ENCODE measurements at places on chromosomes 5 and 9. TPM values are rescaled to one million over a fixed set of nuclear protein-coding genes. Genes with fewer than 3 reads are reported as not detected.

GRCh38 chr5:149143470-149143869, 2.2 kb downstream of the ABLIM3 start:
- DNase-seq = no peak
- no peaks in the 10 kb centered on the region for H3K27me3 ChIP-seq
- H3K36me3 ChIP-seq = no peaks in the 10 kb centered on the region
- peaks cover 30% of the 10 kb centered on the region for H3K4me1 ChIP-seq
- H3K27ac ChIP-seq = peak overlapping the region; percentile 82

DNA sequence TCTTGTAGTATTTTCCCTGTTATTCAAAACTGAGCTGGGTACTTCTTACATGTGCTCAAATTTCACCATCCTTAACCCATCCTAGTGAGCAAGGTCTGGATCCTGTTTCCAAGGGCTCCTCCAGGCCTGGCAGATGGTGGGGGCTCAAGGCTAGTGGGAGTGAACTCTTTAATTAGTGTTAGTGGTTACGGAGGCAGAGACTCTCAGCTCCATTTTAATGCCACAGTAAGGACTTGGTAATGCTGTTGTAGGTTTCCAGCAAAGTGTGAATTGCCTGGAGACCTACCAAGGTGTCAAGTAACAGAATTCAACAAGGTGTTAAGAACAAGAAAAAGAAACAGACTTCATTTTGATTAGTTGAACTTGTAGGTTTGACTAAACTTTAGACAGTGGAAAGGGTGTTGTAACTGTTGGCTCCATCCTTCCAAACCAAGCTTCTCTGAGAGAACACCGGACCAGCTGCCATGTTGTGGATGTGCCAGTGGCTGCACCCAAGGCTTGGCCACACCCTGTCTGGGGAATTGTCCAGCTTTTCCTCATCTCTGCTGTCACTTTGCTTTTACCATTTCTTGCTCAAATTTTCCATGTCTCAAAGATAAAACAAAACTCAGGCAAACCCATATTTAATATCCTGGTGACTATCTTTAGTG, 98.7 kb downstream of the ADCY2 start:
- no peaks in the 10 kb centered on the region for H3K36me3 ChIP-seq
- no peak overlapping the region for H3K27ac ChIP-seq
- H3K27me3 ChIP-seq = no peaks in the 10 kb centered on the region
- no peak overlapping the region for H3K4me3 ChIP-seq
- H3K4me1 ChIP-seq = no peaks in the 10 kb centered on the region

The ADAMTS19 gene
- total RNA-seq = not detected

The SV2C gene
- 0.51 TPM for total RNA-seq

The CCNJL gene
- 22.4 TPM for total RNA-seq

All from upper lobe of left lung (tissue), 6 donors.